ENCODE measurements at places on chromosomes 7 and 10.

DNA sequence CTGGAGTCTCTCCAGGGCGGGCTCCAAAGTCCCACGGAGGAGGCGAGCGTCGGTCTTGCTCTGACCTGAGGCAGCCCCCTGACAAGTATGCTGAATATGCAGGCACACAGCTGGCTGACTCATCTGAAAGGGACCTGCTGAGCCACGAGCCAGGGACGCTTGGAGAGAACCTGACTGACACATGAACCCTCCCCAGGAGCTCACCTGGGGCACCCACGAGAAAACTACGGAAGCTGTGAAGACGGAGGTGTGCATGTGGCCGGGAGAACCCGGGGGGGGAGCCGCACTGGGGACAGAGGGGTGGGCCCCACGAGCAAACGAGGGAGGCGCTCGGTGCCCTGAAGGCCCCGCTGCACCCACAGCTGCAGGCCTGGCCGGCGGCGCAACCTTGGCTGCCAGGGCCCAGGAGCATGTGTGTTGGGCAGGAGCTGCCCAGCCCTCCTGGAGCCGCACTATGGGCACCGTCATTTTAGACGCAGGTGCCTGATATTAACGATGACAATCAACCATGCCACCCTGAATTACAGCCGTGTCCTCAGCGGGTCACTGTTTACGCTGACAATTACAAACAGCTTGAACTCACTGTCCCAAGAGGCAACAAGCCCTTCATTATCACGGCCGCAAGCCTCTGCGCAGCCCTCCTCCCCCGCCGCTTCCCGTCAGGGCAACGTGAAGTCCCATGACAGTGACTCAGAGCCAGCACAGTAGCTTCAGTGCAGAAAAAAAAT, 64.7 kb downstream of the DIP2C start:
- peak; percentile 71 for DNase-seq

- no peak for DNase-seq
Observed at GRCh38 chr7:129841465-129841864, 111.3 kb downstream of the UBE2H start.

DNA sequence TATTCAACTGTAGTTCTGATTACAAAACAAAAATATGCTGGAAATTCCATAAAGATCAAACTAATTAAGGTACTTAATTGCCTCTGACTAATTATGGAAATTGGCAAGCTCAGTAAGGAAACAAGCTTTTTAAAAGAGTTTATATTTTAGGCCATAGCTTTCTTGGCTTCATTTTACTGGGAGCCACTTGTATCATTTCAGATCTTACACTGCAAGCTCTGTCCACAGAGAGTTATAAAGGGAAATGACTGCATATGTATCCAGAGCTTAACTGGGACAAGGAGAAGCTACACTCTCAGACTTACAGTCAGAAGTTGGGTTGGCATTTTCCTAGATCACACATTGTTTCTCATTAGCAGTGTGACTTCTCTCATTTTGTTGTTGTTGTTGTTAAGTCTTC, 92.4 kb downstream of the LRRN3 start:
- no peak for DNase-seq

GRCh38 chr10:115974351-115974750, 298.7 kb downstream of the GFRA1 start:
- DNase-seq, result no peak

- no peak for DNase-seq
Observed at GRCh38 chr10:29389935-29390334, 101.1 kb downstream of the LYZL1 start.

GRCh38 chr10:12975906-12976305, 25.6 kb downstream of the CCDC3 start:
- no peak for DNase-seq

- peak; percentile 57 for DNase-seq
Observed at GRCh38 chr10:97584060-97584797, at the start of gene HOGA1. Gene HOGA1, plus strand, starts transcription at chr10:97584389. Its CDS starts 315 bp downstream, at chr10:97584704.

DNA sequence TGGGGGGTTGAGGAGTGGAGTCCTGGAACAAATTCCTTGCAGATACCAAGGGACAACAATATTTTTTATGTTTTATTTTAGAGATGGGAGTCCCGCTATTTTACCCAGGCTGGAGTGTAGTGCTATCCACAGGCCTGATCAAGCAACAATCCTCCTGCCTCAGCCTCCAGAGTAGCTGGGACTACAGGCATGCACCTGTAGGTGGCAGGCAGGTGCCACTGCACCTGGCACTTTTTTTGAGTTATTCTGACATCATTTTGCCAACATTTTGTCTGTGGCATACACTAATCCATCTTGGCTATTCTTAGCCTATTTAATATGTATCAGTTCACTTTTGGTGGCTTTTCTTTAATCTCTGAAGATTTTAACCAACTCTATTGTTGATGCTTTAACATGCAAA, 317.8 kb upstream of the MTPN start:
- DNase-seq, result no peak

DNA sequence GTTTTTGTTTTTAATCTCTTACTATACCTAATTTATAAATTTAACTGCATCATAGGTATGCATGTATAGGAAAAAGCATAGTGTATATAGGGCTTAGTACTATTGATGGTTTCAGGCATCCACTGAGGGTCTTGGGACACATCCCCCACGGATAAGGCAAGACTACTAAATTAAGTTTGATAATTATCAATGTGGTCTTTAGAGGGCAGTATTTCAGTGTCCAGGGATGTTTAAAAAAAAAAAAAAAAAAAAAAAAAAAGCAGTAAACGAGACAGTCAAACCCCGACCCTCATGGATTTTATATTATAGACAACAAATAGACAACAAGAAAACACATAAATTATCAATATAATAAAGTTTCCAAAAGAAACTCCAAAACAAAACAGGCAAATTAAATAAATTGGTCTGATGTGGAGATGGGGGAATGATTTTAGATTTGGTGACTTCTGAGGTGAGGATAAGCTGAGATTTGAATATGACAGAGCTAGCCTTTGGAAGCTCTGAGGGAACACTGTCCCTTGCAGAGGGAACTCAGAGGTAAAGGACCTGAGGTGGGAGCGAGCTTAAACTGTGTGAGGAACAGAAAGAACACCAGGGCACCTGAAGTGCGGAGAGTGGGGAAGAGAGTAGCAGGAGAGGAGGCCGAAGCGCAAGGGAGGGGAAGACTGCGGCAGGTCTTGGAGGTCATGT, 14.8 kb downstream of the ACSM6 start:
- no peak for DNase-seq

DNA sequence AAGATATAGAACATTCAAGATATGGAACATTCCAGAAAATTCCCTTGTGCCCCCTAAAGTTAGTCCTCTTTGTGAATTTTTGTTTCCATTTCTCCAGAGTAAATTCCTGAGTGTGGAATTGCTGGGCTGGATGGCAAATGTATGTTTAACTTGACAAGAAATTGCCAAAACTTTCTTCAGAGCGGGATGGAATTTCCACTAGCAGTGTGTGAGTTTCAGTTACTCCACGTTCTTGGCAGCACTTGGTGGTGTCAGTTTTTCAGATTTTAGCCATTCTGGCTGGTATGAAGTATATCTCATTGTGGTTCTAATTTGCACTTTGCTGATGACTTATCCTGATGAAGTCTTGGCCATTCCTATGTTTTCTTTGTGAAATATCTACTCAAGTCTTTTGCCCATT, 71.2 kb downstream of the MGMT start:
- no peak for DNase-seq
